ENCODE measurements at places on chromosomes 5 and 9.

DNA sequence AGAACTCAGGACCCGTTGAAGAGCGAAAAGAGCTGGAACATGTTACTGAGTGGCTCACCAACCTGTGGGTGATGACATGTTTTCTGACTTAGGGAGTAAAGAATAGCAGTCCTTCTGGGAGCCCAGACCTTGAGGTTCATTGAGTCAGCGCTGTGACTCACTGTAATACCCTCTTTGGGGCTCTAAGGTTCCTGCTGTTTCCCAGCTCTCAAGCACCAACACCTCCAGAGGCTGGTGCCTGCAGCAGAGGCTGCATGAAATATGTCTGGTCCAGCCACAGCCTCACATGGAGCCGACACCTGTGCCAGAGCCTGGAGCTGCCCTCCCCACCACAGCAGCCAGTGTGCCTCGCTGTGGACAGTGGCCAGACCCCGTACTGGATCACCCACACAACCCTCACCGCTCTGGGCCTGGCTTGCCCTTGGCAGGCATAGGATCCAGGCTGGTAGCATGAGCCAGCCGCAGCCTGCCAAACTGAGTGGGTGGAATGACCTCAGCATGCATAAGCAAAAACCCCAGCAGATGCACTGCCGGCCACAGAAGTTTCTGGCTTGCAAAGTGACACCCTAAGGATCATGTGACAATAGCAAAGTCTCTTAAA is 143.5 kb upstream of the MRPS30 start:
- DNase-seq: no peak

- no peak for DNase-seq
Observed at GRCh38 chr5:115600766-115601165, 1.5 kb downstream of the TICAM2 start.

GRCh38 chr9:99863955-99864354 is 42.3 kb downstream of the NR4A3 start:
- DNase-seq: no peak

DNA sequence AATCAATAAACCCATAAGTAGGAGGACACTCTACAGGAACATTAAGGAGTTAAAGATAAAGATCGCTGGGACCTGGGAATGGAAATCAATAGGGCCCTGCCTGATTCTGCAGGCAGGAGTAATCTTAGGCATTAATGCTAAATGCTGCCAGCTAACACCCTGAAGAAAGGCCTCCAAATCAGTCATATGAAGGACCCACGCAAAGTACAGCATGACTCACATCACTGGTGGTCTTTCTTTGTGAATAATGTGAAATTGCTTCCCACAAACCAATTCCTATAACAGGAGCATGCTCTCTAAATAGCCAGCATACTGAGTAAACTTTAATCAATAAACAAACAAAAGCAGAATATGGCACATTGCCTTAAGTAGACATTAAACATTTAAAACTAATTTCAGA is 172.3 kb downstream of the SEMA5A start:
- no peak for DNase-seq

GRCh38 chr9:130892477-130893304 is 3.9 kb downstream of the QRFP start:
- DNase-seq: no peak

DNA sequence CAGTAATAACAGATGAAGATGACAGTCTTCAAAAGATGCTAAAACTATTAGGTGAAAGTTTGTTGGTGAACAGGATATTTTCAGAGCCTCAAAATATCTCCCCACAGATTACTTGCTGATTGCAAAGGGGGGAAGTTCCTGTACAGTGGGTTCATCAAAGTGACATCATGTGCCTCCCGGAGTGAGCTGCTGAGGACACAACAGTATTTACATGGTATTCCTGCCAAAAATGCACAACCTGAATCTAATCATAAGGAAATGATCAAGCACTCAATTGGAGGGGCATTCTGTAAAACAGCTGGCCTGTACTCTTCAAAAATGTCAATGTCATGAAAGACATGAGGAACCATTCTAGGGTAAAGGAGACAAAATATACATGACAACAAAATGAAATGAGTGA is 18.9 kb upstream of the GLIS3 start:
- no peak for DNase-seq

GRCh38 chr9:20321423-20322082 is 300.7 kb downstream of the MLLT3 start:
- no peak for DNase-seq

GRCh38 chr9:119004618-119004990 is 364.6 kb downstream of the BRINP1 start:
- DNase-seq: peak; percentile 8

DNA sequence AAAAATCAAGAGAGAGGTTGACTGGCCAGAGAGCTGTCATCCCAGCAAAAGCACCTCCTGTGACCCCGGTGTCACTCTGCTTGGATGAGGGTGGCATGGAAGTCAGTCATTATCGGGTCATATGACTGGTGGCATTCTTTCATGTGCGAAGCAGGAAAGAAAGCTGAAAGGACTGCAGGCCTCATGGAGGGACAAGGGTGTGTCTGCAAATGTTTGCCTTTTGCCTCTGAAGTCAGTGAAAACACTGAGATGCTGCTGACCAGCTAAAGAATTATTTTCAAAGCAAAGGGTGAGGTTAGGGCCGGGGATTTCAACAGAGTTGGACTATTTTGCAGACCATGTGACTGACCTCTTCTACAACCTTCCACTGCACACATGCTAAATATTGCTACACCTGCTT is 298.3 kb downstream of the CSNK1G3 start:
- no peak for DNase-seq

GRCh38 chr5:59186623-59187022 is 603.7 kb downstream of the RAB3C start:
- DNase-seq: no peak

GRCh38 chr9:78144663-78145377 is 91.1 kb upstream of the CEP78 start:
- no peak for DNase-seq

DNA sequence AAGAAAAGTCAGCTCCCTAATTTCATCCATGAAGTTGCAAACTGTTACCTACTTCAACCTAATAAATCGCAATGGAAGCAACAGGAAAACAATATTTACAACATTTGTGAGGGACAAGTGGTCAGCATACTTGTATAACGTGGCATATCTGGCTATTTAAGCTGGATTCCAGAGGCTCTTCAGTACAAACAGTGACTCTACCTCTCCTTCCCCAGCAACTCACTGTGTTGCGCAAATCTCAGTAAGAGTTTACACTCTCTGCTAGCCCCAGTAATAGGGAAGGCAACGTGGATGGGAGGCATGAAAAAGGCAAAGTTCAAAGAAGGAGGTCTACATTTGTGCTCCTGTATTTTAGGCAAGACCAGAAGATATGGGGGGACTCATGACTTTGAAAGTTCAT is 18.9 kb upstream of the SEMA5A start:
- DNase-seq: no peak

- no peak for DNase-seq
Observed at GRCh38 chr5:9466697-9467096, 79.2 kb downstream of the SEMA5A start.

DNA sequence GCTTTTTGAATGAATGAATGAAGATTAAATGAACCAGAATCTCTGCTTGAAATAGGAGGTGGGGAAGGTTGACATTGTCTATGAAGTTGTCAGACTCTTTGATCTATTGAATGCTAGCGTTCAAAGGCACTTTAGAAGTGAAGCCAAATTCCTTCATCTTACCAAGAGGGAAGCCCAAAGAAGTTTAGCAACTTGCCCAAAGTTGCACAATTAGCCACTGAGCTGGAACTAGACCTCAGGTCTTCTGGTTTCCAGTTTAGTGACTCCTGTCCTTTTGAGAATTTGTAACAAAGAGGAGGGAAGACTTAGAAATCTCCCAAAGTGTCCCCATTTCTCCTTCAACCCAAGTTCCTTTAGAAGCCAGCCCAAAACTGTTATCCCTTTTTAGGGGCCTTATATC is 20.7 kb upstream of the SLC1A3 start:
- no peak for DNase-seq

DNA sequence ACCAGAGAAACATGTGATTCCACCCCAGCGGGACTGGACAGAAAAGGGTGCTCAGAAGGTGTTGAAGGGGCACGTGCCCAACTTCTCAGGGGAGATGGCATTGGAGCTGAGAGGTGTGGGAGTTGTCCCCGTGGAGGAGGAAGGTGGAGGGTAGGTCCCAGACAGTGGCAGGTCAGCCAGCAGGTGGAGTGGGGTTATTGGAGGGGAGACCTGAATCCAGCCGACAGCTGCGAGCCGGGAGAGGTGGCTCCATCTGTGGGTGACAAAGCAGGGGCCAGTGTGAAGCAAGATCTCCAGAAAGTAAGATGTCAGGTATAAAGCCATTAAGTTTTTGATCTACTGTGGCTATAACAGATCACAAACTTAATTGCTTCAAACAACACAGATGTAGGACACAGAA is 75.1 kb downstream of the HRH2 start:
- DNase-seq: no peak

DNA sequence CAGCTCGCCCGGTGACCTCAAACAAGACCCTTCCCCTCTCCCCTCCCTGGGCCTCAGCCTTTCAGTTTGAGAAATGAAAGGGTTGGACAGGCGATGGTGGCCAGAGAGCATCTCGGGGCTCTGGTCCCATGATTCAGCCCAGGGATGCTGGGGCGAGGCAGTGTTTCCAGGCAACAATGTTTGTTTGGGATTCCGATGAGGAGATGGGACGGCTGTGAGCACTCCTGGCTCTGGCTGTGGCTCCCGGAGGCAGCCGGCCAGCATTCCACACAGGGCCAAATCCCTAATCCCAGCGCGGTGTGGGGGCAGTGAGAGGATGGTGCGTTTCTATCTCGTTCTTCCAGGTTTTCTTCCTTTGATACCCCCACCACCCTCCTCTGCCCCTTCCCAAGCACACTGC is 66.0 kb downstream of the HMCN2 start:
- no peak for DNase-seq

Data from SW 1271 (cell line).